ENCODE measurements at places on chromosomes 11 and 22. TPM values are rescaled to one million over a fixed set of nuclear protein-coding genes. Genes with fewer than 3 reads are reported as not detected.

Gene C11orf42
- polyA plus RNA-seq: not detected

Gene KCNE3
- 5.8 TPM for polyA plus RNA-seq

Gene C11orf65
- 0.33 TPM for polyA plus RNA-seq

Gene FGF19
- not detected for polyA plus RNA-seq

Gene OOSP3
- not detected for polyA plus RNA-seq

Gene B4GALNT4
- polyA plus RNA-seq: 8.8 TPM

Gene APOA4
- 0.08 TPM for polyA plus RNA-seq

Gene GRAP2
- 2.6 TPM for polyA plus RNA-seq

Gene ZFP91
- polyA plus RNA-seq: 9.4 TPM

Gene DEUP1
- polyA plus RNA-seq: not detected

Gene SLC22A8
- not detected for polyA plus RNA-seq

Gene XKR3
- not detected for polyA plus RNA-seq

Gene VPS51
- polyA plus RNA-seq: 124 TPM

Gene MRGPRX4
- polyA plus RNA-seq: not detected

Gene CRELD2
- polyA plus RNA-seq: 29.0 TPM

Gene BEST1
- polyA plus RNA-seq: 3.8 TPM

Gene FGF3
- polyA plus RNA-seq: not detected

Gene NNMT
- polyA plus RNA-seq: 451 TPM

Gene TSSK2
- not detected for polyA plus RNA-seq

Gene ELF5
- polyA plus RNA-seq: 0.78 TPM

Gene RRAS2
- polyA plus RNA-seq: 18.0 TPM

Gene DBX1
- not detected for polyA plus RNA-seq

Gene SLC22A12
- polyA plus RNA-seq: not detected

Gene CRYBB1
- polyA plus RNA-seq: 0.68 TPM

Gene MAML2
- polyA plus RNA-seq: 3.0 TPM

Gene TCN2
- polyA plus RNA-seq: 10.1 TPM

Gene HTR3A
- not detected for polyA plus RNA-seq

Gene NDUFC2
- 119 TPM for polyA plus RNA-seq

Gene CAPRIN1
- 57.2 TPM for polyA plus RNA-seq

Gene CD82
- 45.1 TPM for polyA plus RNA-seq

Gene USP35
- 2.8 TPM for polyA plus RNA-seq

Gene LGALS12
- polyA plus RNA-seq: 0.44 TPM

Gene NPAS4
- 0.50 TPM for polyA plus RNA-seq

Gene OR5I1
- polyA plus RNA-seq: not detected

Gene CASP1
- polyA plus RNA-seq: 26.6 TPM

Gene ATM
- polyA plus RNA-seq: 3.1 TPM

Gene TSPAN18
- polyA plus RNA-seq: 2.3 TPM

Gene GANAB
- polyA plus RNA-seq: 70.7 TPM

Gene TNNT3
- polyA plus RNA-seq: 3.1 TPM

Gene GLB1L2
- 4.2 TPM for polyA plus RNA-seq

Gene OOSP1
- not detected for polyA plus RNA-seq

Gene NDUFS3
- polyA plus RNA-seq: 210 TPM

Gene IFTAP
- polyA plus RNA-seq: 33.5 TPM

Gene MMP1
- polyA plus RNA-seq: 11.2 TPM

All from stomach (tissue), 19 donors.